Left colon (tissue), 2 donors: ENCODE measurements at places on chromosomes 16 and 17.
A peak's percentile ranks its signal among the peaks of the same experiment; 100 is the strongest.

- DNase-seq, result no peak
These were observed 40.5 kb downstream of the USP7 start for GRCh38 chr16:8923199-8923598.

DNA sequence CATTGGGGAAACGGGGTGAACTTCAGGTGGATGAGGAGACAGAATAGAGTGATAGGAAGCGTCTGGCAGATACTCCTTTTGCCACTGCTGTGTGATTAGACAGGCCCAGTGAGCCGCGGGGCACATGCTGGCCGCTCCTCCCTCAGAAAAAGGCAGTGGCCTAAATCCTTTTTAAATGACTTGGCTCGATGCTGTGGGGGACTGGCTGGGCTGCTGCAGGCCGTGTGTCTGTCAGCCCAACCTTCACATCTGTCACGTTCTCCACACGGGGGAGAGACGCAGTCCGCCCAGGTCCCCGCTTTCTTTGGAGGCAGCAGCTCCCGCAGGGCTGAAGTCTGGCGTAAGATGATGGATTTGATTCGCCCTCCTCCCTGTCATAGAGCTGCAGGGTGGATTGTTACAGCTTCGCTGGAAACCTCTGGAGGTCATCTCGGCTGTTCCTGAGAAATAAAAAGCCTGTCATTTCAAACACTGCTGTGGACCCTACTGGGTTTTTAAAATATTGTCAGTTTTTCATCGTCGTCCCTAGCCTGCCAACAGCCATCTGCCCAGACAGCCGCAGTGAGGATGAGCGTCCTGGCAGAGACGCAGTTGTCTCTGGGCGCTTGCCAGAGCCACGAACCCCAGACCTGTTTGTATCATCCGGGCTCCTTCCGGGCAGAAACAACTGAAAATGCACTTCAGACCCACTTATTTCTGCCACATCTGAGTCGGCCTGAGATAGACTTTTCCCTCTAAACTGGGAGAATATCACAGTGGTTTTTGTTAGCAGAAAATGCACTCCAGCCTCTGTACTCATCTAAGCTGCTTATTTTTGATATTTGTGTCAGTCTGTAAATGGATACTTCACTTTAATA, 7.0 kb upstream of the TMEM235 start:
- DNase-seq, result no peak

DNA sequence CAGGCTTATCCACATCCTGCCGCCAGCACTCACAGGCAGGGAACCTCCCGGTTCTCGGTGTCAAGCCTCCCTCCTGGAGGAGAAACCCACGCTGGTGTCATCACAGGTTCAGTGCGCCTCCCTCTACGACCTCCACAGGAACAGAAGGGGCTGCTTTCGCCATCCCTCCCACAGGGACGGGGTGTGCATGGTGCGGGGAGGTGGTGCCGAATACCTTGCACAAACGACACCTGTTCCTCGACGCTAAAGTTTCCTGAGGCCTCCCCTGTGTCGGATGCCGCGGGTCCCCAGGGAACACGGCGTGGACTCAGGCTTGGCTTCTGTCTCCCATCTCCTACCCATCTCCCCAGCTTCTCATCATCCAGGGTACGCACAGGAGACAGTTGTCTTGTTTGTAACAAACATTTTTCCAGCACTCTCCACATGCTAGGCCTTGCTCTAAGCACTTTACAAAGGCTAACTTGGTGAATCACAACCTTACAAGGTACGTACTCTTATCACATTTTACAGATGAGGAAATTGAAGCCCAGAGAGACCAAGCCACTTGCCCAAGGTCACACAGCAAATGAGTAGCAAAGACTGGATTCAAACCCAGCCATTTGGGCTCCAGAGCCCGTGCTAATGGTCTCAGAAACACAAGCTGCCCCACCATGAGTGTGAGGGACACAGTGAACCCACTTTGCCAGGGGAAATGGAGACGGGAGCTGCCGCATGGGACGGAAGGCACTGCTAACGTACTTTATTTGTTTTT, 271.6 kb downstream of the C16orf95 start:
- DNase-seq, result no peak

GRCh38 chr17:5430413-5430999, 8.4 kb downstream of the C1QBP start:
- no peak for DNase-seq

- DNase-seq, result no peak
These were observed 33.8 kb downstream of the GTF3C1 start for GRCh38 chr16:27515874-27516353.

DNA sequence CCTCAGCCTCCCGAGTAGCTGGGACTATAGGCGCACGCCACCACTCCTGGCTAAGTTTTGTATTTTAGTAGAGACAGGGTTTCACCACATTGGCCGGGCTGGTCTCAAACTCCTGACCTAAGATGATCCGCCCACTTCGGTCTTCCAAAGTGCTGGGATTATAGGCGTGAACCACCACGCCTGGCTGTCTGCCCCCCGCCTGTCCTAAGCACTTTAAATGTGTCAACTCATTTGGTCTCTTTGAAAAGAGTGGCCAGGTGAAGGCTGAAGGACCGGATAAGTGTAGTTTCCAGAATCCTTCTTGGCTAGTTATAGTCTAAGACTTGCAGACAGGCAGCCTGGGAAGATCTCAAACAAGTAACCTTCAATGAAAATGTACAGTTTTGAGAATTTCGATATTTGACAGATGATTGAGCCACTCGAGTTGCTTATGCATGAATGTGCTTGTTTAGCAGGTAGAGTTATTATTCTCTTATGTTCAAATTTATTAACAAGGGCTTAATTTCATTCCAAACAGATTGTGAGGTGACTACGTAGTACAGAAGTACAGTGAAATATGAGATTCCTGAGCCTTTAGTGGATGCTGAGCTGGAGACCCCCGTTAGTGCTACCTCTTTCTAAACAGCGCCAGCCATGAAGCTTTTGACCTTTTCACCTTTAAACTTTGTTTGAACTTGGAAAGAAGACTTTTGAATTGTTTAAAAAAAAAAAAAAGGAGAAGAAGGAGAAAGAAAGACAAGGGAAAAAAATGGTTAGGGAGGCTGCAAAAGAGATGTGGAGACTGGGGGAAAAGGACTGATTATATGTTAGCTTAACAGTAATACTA, 164.4 kb upstream of the TBX2 start:
- no peak for DNase-seq

GRCh38 chr16:30786115-30786935, 680 bp downstream of the ZNF629 start:
- DNase-seq, result peak; percentile 52

GRCh38 chr17:2610195-2611175, 17.0 kb downstream of the PAFAH1B1 start:
- DNase-seq, result no peak

GRCh38 chr17:4017377-4017776, 53.1 kb upstream of the ATP2A3 start:
- no peak for DNase-seq

DNA sequence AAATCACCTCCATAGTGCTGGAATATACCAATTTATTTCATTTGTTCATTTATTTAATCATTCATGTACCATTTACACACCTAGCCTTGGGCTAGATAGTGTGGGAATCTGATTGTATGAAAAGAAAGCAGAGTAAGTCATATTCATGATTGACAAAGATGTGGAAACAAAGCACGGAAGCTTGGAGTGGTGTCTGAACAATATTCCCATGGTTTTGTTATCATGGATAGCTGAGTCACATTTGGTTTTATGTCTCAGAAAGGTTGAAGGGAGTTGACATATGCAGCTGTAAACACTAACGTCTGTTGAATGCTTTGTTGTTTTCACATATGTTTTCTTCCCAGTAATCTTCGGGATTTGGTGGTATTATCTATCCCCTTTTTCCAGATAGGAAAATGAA, 76.6 kb downstream of the MAP2K4 start:
- no peak for DNase-seq

DNA sequence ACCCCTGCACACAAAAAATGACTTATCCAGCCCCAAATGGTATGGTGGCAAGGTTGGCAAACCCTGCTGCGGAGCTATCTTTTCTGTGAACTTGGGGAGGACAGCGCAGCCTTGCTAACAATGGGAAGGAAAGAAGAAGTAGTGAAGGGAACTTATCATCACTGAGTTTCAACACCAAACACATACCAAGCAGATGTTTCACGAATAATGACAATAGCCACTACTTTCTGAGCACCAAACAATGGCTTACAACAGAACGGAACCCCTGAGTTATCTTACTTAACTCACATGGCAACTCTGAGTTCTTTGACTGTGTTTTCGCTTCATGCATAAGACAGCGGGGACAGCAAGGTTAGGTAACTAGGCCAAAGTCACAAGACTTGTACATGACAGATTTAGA, 148.9 kb downstream of the XYLT1 start:
- DNase-seq, result no peak

- peak; percentile 25 for DNase-seq
These were observed at the start of gene EVI2A for GRCh38 chr17:31321481-31321880. Gene EVI2A (minus strand): TSS chr17:31321622. CDS start chr17:31319013, 2,609 bp downstream.

GRCh38 chr17:77738751-77739531, 219.6 kb upstream of the TNRC6C start:
- no peak for DNase-seq

- DNase-seq, result no peak
These were observed 288.8 kb downstream of the FOXL1 start for GRCh38 chr16:86866986-86867722.

DNA sequence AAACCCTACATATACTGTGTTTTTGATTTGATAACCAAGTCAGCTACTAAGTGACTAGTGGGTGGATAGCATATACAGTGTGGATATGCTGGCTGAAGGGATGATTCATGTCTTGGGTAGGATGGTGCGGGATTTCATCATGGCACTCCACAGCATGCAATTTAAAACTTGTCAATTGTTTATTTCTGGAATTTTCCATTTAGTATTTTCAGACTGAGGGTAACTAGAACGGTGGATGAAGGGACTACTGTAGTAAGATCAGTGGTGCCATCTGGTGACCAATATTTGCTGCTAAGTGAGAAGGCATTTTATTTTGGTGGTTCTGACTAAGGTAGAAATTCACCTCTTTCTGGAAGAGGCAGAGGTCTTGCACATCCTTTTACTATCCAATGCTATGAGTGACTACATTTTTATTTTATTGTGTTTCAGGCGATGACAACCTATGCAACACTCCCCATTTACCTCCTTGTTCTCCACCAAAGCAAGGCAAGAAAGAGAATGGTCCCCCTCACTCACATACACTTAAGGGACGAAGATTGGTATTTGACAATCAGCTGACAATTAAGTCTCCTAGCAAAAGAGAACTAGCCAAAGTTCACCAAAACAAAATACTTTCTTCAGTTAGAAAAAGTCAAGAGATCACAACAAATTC, 3.1 kb downstream of the CDC6 start:
- DNase-seq, result no peak

GRCh38 chr16:11497851-11498289, 88.8 kb downstream of the LITAF start:
- DNase-seq, result no peak

DNA sequence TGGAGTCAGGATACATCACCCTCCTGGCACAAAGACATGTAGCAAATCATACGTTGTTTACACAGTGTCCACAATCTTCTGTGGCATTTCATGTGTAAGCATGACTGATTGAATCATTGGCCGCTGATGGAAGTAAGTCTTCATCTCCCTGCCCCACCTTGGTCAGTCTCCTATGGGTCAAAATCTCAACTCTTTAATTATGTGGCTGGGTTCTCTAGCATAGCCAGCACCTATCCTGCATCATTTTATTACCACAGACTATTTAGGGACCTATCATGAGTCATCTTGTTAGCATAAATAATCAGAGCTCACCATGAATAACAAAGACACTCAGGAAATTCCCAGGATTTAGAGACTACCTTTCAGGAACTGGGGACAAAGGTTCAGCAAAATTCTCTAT, 15.9 kb downstream of the TANC2 start:
- no peak for DNase-seq

GRCh38 chr17:80694992-80695912, 150.6 kb downstream of the RPTOR start:
- DNase-seq, result no peak

GRCh38 chr17:21374441-21375161, 1.6 kb upstream of the KCNJ12 start:
- DNase-seq, result no peak

GRCh38 chr17:5825717-5826330, 241.5 kb upstream of the NLRP1 start:
- no peak for DNase-seq

GRCh38 chr16:79599837-79600637, 500 bp downstream of the MAF start:
- DNase-seq, result peak; percentile 66

DNA sequence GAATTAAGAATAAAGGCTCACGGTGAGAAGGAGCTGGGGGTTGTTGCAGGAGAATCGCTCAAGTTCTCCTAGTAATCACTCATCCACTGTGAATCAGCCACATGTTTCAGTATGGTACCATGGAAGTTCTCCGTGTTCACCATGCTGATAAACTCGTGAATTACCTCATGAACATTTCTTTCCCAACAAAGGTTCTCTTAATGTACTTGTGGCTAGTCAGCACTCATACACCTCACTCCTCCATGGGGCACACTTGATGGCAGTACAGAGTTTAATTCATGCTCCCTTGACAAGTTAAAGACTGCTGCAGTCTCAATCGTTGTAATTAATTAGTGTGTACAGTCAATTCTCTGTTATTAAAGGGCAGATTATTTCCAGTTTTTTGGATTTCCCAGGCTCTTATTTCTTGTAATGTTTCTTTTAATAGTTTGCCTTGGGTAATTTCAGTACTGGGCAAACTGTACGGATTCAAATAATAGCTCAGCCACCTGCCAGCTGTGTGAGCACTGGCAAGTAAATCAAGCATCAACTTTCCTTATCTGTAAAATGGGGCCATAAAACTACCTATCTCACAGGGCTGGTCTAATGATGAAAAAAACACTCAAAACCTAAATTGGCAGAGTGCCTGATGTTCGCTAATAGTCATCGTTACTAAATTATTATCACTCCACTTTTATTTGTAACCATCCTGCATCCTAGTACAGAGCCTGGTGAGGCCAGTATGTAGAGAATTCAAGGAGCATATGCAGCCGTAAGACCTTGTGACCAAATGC, 6.1 kb downstream of the GOT2 start:
- no peak for DNase-seq

DNA sequence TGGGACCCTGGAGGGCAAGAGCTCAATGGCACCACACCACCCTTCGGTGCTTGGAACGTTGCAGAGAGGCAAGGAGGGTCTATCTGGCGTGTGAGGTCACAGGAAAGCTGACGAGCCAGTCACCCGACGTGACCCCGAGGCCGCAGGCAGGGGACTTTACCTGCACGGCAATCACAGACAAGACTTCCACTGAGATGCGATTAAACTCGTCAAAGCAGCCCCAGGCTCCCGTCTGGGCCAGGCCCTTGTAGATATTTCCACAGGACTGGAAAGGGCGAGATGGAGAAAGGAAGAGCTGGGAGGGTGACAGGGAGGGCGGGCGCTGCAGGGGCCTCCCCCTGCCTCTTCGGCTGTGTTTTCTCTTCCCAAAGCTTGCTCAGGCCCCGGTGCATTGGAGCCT, 78.3 kb downstream of the DNAH17 start:
- no peak for DNase-seq

DNA sequence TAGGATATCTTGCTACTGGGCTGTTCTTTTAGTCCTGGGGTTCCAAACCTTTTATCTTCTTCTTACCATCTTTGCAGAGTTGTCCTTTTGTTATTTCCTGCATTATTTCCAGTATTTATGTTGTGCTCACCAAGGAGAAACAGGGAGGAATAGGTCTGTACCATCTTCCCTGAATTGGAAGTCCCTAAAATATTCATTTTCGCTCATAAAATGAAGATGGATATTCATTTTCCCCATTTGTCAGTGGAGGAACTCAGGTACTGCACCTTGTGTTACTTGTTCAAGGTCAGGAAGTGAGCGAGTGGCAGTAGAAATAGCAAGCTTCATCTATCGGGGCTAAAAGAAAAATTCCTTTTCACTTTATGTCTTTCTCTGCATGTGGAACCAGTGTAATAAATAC, 989.7 kb downstream of the CDH11 start:
- DNase-seq, result no peak

GRCh38 chr16:24801761-24802302, 43.9 kb upstream of the SLC5A11 start:
- no peak for DNase-seq
